Uterus (tissue), 4 donors: ENCODE measurements at places on chromosomes 5 and 9. TPM values are rescaled to one million over a fixed set of nuclear protein-coding genes. Genes with fewer than 3 reads are reported as not detected.

Gene RAB24
- 21.6 TPM for total RNA-seq

Gene ADCY2
- 25.3 TPM for total RNA-seq

DNA sequence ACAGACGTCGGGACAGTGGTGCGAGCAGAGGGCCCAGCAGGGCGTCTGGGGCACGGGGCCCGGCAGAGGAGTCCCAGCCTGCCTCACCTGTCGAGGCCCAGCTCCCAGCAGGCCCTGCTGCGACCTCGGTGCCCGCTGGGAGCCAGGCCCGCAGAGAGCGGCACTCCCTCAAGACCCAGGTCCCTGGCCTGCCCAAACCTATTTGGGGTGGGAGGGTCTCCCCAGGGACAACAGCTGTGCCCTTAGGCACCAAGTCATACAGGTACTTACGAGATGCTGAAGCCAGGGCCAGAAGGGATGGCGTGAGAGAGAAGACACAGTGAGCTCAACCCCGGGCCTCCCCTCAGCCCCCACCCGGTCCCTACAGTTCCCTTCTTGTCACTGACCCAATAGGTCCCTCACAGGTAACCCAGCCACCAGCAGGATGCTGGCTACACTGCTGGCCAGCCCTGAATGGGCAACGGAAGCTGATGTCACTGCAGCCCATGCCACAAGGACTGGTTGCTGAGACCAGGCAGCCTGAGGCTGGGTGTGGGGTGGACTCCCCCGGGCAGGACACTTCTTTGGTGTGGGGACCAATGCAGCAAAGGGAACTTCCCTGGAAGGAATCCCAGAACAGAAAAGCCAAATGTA is 3.7 kb downstream of the NSMF start:
- peak; percentile 24 for DNase-seq

DNA sequence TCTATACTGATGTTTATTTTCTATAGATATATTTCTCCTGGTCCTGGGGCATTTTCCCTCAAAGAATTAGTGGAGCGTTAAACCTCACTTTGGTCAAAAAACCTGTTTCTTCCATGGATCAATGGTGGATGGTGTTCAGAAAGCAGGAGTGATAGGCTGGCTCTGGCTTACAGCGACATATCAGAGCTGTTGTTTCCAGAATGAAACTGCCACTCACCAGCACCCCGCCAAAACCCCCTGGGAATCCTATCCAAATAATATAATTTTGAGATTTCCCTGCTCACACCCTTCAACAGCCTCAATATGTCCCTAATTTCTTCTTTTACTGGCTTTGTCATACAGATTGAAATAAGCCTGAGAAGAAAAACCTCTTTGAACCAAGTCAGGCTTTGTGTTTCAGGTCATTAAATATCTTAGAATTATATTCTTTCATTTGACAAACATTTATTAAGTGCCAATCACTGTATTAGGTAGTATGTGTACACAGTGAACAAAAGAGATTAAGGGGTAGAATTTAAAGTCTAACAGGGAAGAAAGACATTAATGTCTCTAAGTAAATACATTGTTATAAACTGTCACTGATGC is 144.5 kb upstream of the GPR151 start:
- no peak for DNase-seq

- DNase-seq, result no peak
These were observed 464.6 kb upstream of the ACTBL2 start for GRCh38 chr5:57947181-57947580.

- DNase-seq, result no peak
These were observed 464.5 kb upstream of the SMARCA2 start for GRCh38 chr9:1550636-1551035.

GRCh38 chr5:151820903-151821302 is 49.1 kb downstream of the G3BP1 start:
- no peak for DNase-seq

GRCh38 chr5:67222243-67223025 is 25.8 kb upstream of the CD180 start:
- DNase-seq, result no peak

DNA sequence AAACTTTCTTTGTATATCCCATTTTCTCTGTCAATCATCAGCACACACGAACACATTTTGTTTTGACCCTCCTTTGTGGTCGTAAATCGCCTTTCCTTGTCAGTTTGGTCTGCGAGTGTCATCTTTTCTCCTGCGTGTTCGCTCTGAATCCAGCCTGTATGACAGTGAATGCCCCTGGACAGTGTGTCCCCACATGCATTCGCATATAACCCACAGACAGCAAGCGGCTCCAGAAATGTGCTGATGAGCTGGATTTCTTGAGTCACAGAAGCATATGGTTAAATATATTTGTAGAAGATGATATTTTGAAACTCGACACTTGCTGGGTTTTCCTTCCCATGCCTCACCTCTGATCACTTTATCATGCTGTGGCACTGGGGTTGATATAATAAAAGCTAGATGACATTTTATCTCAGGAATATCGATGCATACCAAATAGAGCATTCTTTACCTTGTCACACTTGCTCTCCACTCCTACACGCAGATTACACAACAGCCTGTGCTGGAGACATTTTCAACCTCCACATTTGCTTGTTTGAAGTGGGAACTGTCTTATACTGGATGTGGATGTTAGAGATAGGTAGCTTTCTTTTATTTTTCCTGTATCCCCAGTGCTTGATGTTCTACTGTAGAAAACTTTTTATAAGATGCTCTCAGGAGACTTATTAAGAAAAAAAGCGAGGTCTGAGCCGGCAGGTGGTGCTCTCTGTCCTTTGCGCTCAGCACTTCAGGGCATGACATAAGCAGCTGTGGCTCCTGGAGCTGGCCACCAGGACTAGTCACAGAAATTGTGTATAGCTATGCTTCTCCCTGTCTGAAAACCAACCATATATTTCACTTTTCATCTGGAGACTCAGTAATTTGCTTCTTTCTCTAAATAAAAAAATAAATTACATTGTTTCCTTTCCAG is 215.1 kb downstream of the SH3GL2 start:
- DNase-seq, result no peak
